Memory B cell (primary cell): ENCODE measurements at places on chromosomes 4 and X.

GRCh38 chr4:169258141-169258540 lies 12.6 kb downstream of the SH3RF1 start:
- no peak overlapping the region for H3K27ac ChIP-seq
- no peak overlapping the region for H3K4me3 ChIP-seq

GRCh38 chrX:41824551-41824950 lies 98.8 kb downstream of the CASK start:
- no peaks in the 10 kb centered on the region for H3K27me3 ChIP-seq
- H3K36me3 ChIP-seq, result peaks cover 26% of the 10 kb centered on the region
- peaks cover 7% of the 10 kb centered on the region for H3K4me1 ChIP-seq
- H3K4me3 ChIP-seq, result no peak overlapping the region
- no peak for DNase-seq

- DNase-seq, result no peak
- H3K36me3 ChIP-seq, result no peaks in the 10 kb centered on the region
- no peaks in the 10 kb centered on the region for H3K27me3 ChIP-seq
- H3K27ac ChIP-seq, result no peak overlapping the region
Observed at GRCh38 chr4:71549516-71550160, 210.8 kb downstream of the SLC4A4 start.

GRCh38 chr4:113101669-113102068 lies 52.2 kb downstream of the ANK2 start:
- peaks cover 2% of the 10 kb centered on the region for H3K27me3 ChIP-seq
- DNase-seq, result no peak

DNA sequence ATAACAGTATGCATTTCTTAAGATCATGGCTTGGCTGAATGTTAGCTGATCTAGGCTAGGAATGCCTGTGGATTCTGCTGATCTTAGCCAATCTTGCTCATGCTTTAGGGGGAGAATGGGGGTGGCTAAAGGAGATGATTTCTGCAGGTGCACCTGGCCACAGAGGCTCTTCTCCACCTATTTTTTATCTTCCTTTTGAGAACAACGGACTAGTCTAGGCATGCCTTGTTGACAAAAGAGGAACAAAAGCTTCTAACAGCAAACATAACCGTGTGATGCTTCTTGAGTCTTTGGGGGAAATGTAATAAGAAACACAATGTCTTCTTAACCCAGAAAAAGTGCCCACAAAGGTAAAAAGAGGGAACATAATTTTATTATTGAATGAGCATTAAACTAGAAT lies 743.5 kb downstream of the ARAP2 start:
- no peaks in the 10 kb centered on the region for H3K4me1 ChIP-seq
- no peak for DNase-seq
- H3K27ac ChIP-seq, result no peak overlapping the region
- H3K27me3 ChIP-seq, result no peaks in the 10 kb centered on the region
- no peaks in the 10 kb centered on the region for H3K36me3 ChIP-seq

DNA sequence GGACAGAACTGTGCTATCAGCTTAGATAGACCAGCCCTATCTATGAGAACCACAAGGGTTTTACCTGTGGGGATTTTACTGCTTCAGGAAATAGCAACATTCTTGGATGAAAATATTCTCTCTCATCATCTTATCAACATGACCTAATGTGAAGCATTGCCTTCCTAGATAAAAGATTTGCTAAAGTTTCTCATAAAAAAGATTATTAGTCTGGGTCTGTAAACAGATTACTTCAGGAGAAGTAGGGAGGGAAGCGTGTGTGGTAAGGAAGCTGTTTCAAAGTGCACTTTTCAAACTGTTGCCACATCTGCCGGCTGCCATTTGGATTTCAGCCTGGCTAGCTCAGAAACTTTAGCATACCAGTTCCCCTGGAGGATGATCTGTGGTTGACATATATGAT lies at the start of gene NOX1:
TSS of gene NOX1 (minus strand) at position 35 of the 400 bp plus-strand sequence. CDS start 220 bp downstream, outside the sequence.
- no peak within 1 kb of the TSS for H3K27ac ChIP-seq
- H3K4me1 ChIP-seq, result no peaks in the 10 kb centered on the region
- H3K4me3 ChIP-seq, result no peak within 1 kb of the TSS

GRCh38 chrX:132488180-132488705 lies 595 bp downstream of the MBNL3 start:
- H3K4me3 ChIP-seq, result peak overlapping the region; percentile 96
- H3K4me1 ChIP-seq, result peaks cover 18% of the 10 kb centered on the region
- H3K27me3 ChIP-seq, result no peaks in the 10 kb centered on the region
- no peaks in the 10 kb centered on the region for H3K36me3 ChIP-seq

GRCh38 chr4:173367285-173367684 lies 3.5 kb upstream of the SAP30 start:
- H3K4me1 ChIP-seq, result peaks cover 10% of the 10 kb centered on the region
- no peaks in the 10 kb centered on the region for H3K27me3 ChIP-seq
- H3K4me3 ChIP-seq, result no peak overlapping the region
- no peak overlapping the region for H3K27ac ChIP-seq
- no peak for DNase-seq

DNA sequence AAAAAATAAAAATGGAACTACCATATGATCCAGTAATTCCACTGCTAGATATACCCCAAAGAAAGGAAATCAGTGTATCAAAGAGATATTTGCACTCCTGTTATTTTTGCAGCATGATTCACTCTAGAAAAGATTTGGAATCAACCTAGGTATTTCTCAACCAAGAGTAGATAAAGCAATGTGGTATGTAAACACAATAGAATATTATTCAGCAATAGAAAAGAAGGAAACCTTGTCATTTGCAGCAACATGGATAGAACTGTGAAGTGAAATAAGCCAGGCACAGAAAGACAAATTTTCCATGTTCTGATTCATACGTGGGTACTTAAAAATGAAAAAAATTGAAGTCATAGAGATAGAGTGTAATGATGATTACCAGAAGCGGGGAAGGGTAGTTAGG lies 362.3 kb upstream of the EPHA5 start:
- H3K36me3 ChIP-seq, result no peaks in the 10 kb centered on the region
- no peak overlapping the region for H3K27ac ChIP-seq
- H3K27me3 ChIP-seq, result no peaks in the 10 kb centered on the region
